Pancreas (tissue), 10 donors: ENCODE measurements at places on chromosomes 3 and 15. TPM values are rescaled to one million over a fixed set of nuclear protein-coding genes. Genes with fewer than 3 reads are reported as not detected.

The SLC22A13 gene
- 0.23 TPM for polyA plus RNA-seq

The CCR3 gene
- not detected for polyA plus RNA-seq

The IL5RA gene
- polyA plus RNA-seq = 0.15 TPM

The CIDEC gene
- polyA plus RNA-seq = 10.9 TPM

The DLEC1 gene
- 0.61 TPM for polyA plus RNA-seq

The CFAP100 gene
- polyA plus RNA-seq = not detected

The NPRL2 gene
- polyA plus RNA-seq = 41.8 TPM

The CXCR6 gene
- polyA plus RNA-seq = 0.23 TPM

The FES gene
- 24.4 TPM for polyA plus RNA-seq

The GOLGA8Q gene
- polyA plus RNA-seq = 1.3 TPM

The RASGRP1 gene
- 0.76 TPM for polyA plus RNA-seq

The C15orf62 gene
- 0.46 TPM for polyA plus RNA-seq

The TTLL13 gene
- polyA plus RNA-seq = 1.3 TPM

The ZKSCAN7 gene
- polyA plus RNA-seq = 2.5 TPM

The CPN2 gene
- not detected for polyA plus RNA-seq

The XCR1 gene
- polyA plus RNA-seq = not detected

The TJP1 gene
- 17.4 TPM for polyA plus RNA-seq

The CFAP92 gene
- 1.3 TPM for polyA plus RNA-seq

The ARRDC4 gene
- 16.2 TPM for polyA plus RNA-seq

The PLSCR4 gene
- polyA plus RNA-seq = 12.6 TPM

The GP5 gene
- polyA plus RNA-seq = not detected

The RETNLB gene
- polyA plus RNA-seq = not detected

The CPA3 gene
- 1.1 TPM for polyA plus RNA-seq

The C3orf33 gene
- 5.7 TPM for polyA plus RNA-seq

The NDN gene
- polyA plus RNA-seq = 7.6 TPM

The GRIP2 gene
- polyA plus RNA-seq = 0.53 TPM

The SLC51A gene
- polyA plus RNA-seq = 1.2 TPM

The TNFAIP8L3 gene
- polyA plus RNA-seq = 0.68 TPM

The HTR3E gene
- not detected for polyA plus RNA-seq

The REC114 gene
- not detected for polyA plus RNA-seq

The TGM5 gene
- polyA plus RNA-seq = not detected

The GOLGA8J gene
- 0.07 TPM for polyA plus RNA-seq

The GUCA1C gene
- 13.0 TPM for polyA plus RNA-seq

The ARL13B gene
- 1.9 TPM for polyA plus RNA-seq

The ENTPD3 gene
- 7.8 TPM for polyA plus RNA-seq

The SAMD7 gene
- not detected for polyA plus RNA-seq

The TMEM40 gene
- polyA plus RNA-seq = not detected

The CX3CR1 gene
- polyA plus RNA-seq = 0.08 TPM

The P3H2 gene
- polyA plus RNA-seq = 5.0 TPM

The CHRD gene
- polyA plus RNA-seq = 23.3 TPM

The SEMA5B gene
- polyA plus RNA-seq = 3.5 TPM

The IQCF5 gene
- not detected for polyA plus RNA-seq

The CDHR4 gene
- polyA plus RNA-seq = not detected
